A673 (cell line): ENCODE measurements at places on chromosomes 2 and 18. TPM values are rescaled to one million over a fixed set of nuclear protein-coding genes. Genes with fewer than 3 reads are reported as not detected.
A peak's percentile ranks its signal among the peaks of the same experiment; 100 is the strongest.

The PPM1G gene
- total RNA-seq: 147 and 155 TPM in 2 replicates

The RGPD3 gene
- total RNA-seq: 0.30 and 0.57 TPM in 2 replicates

The ADAM23 gene
- 0.21 and 0.44 TPM in 2 replicates for total RNA-seq

DNA sequence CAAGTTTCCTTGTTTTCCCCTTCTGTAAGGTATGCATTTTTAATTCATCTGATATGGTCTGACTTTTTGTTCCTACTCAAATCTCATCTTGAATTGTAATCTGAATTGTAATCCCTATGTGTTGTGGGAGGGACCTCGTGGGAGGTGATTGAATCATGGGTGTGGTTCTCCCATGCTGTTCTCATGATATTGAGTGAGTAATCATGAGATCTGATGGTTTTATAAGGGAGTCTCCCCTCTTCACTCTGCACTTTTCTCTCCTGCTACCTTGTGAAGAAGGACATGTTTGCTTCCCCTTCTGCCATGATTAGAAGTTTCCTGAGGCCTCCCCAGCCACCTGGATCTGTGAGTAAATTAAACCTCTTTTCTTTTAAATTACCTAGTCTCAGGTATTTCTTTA, 476.1 kb downstream of the LPIN1 start:
- H3K27me3 ChIP-seq: no peaks in the 10 kb centered on the region
- H3K4me1 ChIP-seq: no peaks in the 10 kb centered on the region
- H3K4me3 ChIP-seq: no peak overlapping the region

DNA sequence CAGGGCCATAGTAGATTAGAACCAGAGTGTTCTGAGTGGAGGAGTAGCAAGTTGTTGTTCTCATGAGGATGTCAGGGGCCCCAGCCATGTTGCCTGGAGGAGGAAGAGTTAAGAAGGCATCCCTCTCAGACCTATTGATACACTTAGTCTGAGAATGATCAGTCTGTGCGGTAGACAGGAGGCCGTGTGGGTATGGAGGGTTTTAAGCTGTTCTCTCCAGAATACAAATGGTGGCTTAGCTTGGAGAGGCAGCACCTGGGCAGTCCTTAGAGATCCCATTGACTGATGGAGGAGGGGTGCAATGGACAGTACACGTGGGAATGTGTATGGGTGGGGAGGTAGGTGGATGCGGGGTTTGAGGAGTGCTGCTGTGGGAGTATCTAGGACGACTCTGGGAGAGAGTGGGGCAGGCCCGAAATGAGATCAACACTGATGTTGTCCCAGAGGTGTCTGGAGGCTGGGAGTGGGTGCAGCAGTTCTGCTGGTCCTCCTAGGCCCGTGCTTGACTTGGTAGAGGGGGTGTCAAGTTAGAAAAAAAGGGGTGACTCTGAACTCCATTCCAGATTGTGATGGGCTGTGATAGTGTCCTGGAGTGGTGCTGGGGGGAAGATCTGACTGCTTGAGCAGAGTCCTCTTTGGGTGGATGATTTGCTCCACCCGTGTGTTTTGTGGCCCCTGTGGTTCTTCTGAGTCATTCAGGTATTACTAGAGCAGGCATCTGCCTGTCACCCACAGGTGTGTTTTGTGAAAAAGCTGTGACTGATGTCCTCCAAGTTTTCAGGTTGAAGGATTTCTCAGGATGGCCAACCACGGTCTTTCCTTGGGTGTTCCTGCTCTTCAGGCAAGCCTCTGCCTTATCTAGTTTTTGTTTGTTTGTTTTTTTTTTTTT, 44.7 kb downstream of the C2orf42 start:
- no peaks in the 10 kb centered on the region for H3K27me3 ChIP-seq
- peaks cover 9% of the 10 kb centered on the region for H3K4me1 ChIP-seq
- H3K36me3 ChIP-seq: peaks cover 5% of the 10 kb centered on the region
- DNase-seq: no peak

DNA sequence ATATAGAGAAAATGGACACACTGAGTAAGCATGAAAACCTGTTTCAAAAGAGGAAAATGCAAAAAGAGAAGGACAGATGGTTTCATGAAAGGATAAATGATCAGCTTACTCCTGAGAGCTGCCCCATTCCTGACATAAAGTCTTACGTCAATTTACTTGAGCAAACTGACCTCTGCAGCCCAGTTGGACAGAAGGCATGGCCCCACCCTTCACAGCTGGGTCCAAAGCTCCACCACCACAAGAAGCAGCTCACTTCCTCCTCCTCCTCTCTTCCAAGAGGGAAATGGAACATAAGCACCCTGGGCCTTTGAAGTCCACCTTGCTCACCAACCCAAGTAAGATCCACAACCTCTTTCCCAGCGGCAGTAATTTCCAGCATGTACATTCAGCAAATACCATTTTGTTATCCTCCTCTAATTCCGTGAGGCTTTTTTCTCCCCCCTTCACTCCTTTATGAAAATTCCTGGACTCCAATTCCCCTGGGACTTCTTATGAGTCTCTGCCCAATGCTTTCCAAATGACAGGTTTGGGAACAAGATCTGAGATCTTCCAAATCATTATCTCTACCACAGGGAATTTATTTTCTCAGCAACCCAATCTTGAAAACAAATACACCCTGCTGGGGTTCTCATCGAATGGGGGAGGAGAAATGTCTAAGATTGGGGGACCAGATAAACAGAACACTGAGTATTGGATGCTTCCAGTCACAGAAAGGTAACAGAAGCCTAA, 10.1 kb downstream of the COL4A4 start:
- no peak overlapping the region for H3K27ac ChIP-seq
- no peak for DNase-seq
- H3K4me3 ChIP-seq: no peak overlapping the region
- peaks cover 15% of the 10 kb centered on the region for H3K27me3 ChIP-seq
- H3K36me3 ChIP-seq: no peaks in the 10 kb centered on the region

- no peaks in the 10 kb centered on the region for H3K27me3 ChIP-seq
- no peak overlapping the region for H3K4me3 ChIP-seq
- H3K27ac ChIP-seq: no peak overlapping the region
- no peaks in the 10 kb centered on the region for H3K4me1 ChIP-seq
- DNase-seq: no peak
Observed at GRCh38 chr18:65459741-65460140, 291.1 kb upstream of the CDH7 start.

DNA sequence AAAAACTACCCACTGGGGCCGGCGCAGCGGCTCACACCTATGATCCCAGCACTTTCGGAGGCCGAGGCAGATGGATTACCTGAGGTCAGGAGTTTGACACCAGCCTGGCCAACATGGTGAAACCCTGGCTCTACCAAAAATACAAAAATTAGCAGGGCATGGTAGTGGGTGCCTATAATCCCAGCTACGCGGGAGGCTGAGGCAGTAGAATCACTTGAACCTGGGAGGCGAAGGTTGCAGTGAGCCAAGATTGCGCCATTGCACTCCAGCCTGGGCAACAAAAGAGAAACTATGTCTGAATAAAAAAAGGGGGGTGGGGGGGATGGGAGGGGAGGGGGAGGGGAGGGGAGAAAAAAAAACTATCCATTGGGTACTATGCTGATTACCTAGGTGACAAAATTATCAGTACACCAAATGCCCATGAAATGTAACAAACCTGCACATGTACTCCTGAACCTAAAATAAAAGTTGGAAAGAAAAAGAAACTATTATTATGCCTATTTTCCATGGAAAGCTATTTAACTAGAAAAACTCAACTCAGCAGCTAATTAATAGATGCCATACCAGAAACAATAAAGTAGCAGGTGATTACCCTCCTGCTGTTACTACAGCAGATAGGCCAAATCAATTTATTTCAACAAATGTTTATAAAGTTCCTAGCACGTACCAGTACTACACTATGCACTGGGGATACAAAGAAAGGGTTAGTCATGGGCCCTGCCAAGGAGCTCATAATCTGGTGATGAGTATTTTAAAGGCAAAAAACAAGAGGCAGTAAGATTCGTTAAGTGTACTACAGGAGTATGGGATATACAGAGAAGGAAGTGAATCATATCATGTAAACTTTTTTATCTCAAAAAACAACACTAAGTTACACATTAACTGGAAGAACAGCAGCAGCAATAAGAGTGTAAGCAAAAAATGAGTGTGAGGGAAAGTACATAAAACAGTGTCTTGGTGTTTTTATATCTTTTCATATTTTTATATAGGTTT, 112.8 kb upstream of the SLC39A10 start:
- H3K36me3 ChIP-seq: no peaks in the 10 kb centered on the region
- DNase-seq: no peak
- no peak overlapping the region for H3K27ac ChIP-seq
- H3K4me1 ChIP-seq: no peaks in the 10 kb centered on the region
- no peak overlapping the region for H3K4me3 ChIP-seq
- no peaks in the 10 kb centered on the region for H3K27me3 ChIP-seq

GRCh38 chr2:133821107-133821760, 253.0 kb upstream of the NCKAP5 start:
- H3K27ac ChIP-seq: no peak overlapping the region
- H3K36me3 ChIP-seq: no peaks in the 10 kb centered on the region
- H3K4me1 ChIP-seq: peaks cover 21% of the 10 kb centered on the region
- H3K4me3 ChIP-seq: no peak overlapping the region
- no peaks in the 10 kb centered on the region for H3K27me3 ChIP-seq
- DNase-seq: no peak

DNA sequence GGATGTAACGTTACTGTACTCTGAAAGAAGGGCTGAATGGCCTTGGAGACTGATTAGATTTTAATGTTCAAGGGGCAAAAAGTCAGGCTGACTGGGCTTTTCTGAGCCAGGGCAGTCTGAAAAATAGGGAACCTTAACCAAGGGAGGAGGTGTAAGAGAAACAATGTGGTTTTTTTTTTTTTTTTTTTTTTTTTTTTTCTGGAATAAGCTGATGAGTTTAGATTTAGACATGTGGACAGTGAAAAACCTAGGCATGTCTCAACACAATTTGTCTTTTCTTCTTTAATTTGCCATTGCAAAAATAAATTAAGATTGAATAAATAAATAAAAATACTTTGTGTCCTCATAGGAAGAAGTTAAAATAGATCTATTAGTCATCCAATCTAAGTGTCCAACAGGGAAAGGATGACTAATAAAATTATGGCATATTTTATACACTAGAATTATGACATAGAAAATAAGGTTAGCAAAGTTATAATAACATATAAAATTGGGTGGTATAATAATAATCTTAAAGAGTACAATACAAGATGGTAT, 237.6 kb upstream of the TRIB2 start:
- H3K36me3 ChIP-seq: no peaks in the 10 kb centered on the region
- H3K4me3 ChIP-seq: no peak overlapping the region
- H3K27ac ChIP-seq: no peak overlapping the region
- no peaks in the 10 kb centered on the region for H3K27me3 ChIP-seq
- DNase-seq: no peak
- H3K4me1 ChIP-seq: no peaks in the 10 kb centered on the region

- no peak overlapping the region for H3K27ac ChIP-seq
- peak; percentile 68 for DNase-seq
- no peaks in the 10 kb centered on the region for H3K36me3 ChIP-seq
- no peak overlapping the region for H3K4me3 ChIP-seq
- H3K4me1 ChIP-seq: no peaks in the 10 kb centered on the region
Observed at GRCh38 chr18:11518788-11519685, 90.4 kb upstream of the SLC35G4 start.

GRCh38 chr2:133509777-133510176, 58.5 kb downstream of the NCKAP5 start:
- no peaks in the 10 kb centered on the region for H3K27me3 ChIP-seq
- no peak overlapping the region for H3K4me3 ChIP-seq
- no peak for DNase-seq
- no peaks in the 10 kb centered on the region for H3K36me3 ChIP-seq
- H3K27ac ChIP-seq: no peak overlapping the region

DNA sequence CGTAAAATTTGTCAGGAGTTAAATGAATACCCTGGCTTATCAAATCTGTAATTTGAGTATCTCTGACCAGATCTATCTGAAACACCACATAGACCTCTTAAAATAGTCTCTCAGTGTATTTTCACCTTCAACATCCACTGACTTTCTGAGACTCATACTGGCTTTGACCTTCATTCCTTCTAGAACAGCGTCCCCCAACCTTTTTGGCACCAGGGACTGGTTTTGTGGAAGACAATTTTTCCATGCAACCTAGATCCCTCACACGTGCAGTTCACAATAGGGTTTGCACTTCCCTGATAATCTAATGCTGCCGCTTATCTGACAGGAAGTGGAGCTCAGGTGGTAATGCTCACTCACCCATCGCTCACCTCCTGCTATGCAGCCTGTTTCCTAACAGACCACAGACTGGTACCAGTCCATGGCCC, 3.2 kb downstream of the NBAS start:
- H3K4me1 ChIP-seq: peaks cover 10% of the 10 kb centered on the region
- no peak for DNase-seq
- no peak overlapping the region for H3K4me3 ChIP-seq
- H3K27me3 ChIP-seq: no peaks in the 10 kb centered on the region
- H3K27ac ChIP-seq: no peak overlapping the region

DNA sequence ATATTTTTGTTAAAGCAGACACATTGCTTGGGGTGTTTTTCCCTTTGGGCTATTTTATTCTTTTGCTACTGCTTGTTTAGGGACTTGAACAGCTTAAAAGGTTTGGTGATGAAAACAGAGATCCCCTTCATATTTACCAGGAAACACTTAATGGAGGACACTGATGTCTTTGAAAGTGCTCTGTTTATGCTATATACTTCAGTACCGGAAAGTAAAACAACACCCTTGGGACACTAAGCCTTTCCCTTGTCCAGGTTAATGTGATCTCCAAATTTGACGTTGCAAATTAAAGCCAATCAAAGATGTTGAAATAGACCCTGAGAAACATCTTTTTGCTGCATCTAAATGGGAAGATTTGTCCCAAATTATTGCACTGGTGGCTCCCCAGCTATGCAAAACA, 564.6 kb upstream of the PKDCC start:
- no peak overlapping the region for H3K4me3 ChIP-seq
- no peak overlapping the region for H3K27ac ChIP-seq
- H3K4me1 ChIP-seq: no peaks in the 10 kb centered on the region
- H3K36me3 ChIP-seq: no peaks in the 10 kb centered on the region

- peak; percentile 77 for DNase-seq
- no peak overlapping the region for H3K27ac ChIP-seq
- no peaks in the 10 kb centered on the region for H3K27me3 ChIP-seq
- H3K4me1 ChIP-seq: peaks cover 12% of the 10 kb centered on the region
- no peaks in the 10 kb centered on the region for H3K36me3 ChIP-seq
Observed at GRCh38 chr2:180707884-180708205, 272.6 kb upstream of the UBE2E3 start.

- H3K36me3 ChIP-seq: no peaks in the 10 kb centered on the region
- H3K27ac ChIP-seq: no peak overlapping the region
- peaks cover 96% of the 10 kb centered on the region for H3K27me3 ChIP-seq
- H3K4me1 ChIP-seq: peaks cover 35% of the 10 kb centered on the region
- peak overlapping the region; percentile 51 for H3K4me3 ChIP-seq
- DNase-seq: peak; percentile 88
Observed at GRCh38 chr2:60555066-60555782, 1.8 kb upstream of the BCL11A start.

DNA sequence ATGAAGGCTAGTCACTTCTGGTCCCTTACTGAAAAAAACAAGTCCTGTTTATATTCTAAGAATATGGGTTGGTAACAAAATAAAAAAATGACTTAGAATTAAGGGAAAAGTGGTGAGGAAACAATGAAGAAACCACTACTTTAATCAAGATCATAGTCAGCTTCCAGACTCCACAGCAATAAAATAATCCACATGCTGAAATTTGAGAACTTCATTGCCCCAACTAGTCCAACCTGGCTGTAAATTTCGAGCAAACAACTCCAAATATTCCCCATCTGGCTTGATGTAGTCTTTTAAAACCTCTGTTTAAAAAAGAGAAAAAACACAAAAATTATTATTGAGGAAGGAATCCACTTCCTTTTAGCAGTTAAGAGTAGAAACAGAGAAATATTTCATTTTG, 32.5 kb downstream of the METTL4 start:
- no peak overlapping the region for H3K4me3 ChIP-seq
- H3K27ac ChIP-seq: no peak overlapping the region
- H3K4me1 ChIP-seq: peaks cover 5% of the 10 kb centered on the region
- no peak for DNase-seq
- H3K36me3 ChIP-seq: peaks cover 7% of the 10 kb centered on the region
- no peaks in the 10 kb centered on the region for H3K27me3 ChIP-seq
